Stimulated activated CD4-positive, alpha-beta T cell treated with anti-CD3 and anti-CD28 coated beads, Interleukin-4, amount 100 ng/mL, for 1 hour (primary cell): ENCODE measurements at places on chromosomes 16 and 17.
A peak's percentile ranks its signal among the peaks of the same experiment; 100 is the strongest.

DNA sequence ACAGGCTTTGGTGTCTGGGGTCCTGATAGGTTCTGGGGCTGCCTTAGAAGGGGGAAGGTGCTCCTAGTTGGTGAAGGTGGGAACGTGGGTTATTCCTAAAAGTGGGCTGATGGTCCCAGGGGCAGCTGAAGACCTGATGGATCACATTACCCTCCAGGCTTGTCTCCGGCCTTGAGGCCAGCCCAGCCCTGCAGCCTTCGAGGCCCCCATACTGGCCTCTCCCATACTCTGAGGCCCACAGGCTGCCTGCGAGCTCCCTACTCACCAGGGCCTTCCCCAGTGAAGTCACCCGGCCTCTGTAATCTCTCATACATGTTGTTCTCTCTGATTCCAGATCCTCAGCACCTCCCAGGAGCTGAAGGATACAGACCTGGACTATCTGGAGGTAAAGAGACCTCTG, 2.7 kb downstream of the RNF112 start:
- no peak for DNase-seq

DNA sequence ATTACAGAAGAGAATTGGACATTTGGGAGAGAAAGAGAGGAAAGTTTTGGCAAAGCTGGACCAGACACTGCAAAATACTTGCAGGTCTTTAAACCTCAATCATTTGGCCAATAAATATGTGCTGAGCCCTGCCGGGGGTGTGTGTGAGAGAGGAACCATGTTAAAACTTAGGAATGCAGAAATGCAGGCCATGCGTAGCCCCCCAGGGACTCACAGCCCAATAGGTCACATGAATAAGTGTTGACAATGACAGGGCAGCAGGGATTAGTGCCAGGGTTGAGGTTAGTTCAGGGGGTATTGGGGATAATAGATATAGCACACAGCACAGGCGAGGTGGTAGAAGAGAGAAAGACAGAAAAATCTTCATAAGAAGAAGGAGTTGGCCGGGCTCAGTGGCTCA, 113.3 kb upstream of the ADAMTS18 start:
- no peak for DNase-seq

- DNase-seq: no peak
These were observed 19.0 kb downstream of the GP2 start for GRCh38 chr16:20308266-20308665.

- peak; percentile 30 for DNase-seq
These were observed 218.0 kb downstream of the NTN1 start for GRCh38 chr17:9239246-9239792.

GRCh38 chr16:25570131-25570530, 121.6 kb upstream of the HS3ST4 start:
- no peak for DNase-seq

DNA sequence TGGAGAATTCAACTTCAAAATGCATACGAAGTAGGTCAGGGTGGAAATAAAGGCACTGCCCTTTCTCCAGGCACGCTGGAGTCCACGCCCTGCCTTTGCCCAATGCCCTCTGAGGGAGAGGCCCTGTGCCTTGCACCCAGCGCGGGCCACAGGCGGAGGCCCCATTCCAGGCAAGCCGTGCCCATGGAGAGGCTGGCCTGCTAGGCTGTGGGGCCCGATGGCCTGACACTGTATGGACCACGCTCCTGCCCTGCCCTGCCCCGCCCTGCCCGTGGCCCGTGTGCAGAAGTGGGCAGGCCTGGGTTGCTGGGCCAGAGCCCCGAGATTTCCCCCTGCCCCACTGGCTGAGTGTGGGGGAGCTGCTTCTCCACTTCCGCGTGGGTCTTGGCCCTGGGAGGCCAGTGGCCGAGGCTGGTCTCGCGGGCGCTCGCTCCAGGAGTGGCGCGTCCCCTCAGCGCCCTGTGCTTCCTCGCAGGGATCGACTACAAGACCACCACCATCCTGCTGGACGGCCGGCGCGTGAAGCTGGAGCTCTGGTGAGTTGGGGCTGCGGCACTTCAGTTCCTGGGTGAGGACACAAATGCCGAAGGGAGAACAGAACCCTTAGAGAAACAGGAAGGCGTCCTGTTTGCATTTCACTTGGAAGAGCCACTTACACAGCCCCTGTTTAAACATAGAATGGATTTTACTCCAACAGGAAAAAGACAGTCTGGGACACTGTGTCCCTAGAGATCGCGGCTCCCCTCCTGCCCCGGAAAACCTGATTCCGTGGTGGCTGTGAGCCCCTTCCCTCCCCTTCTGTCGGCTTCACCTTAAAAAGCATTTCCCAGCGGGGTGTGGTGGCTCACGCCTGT, 13.8 kb upstream of the WFIKKN1 start:
- no peak for DNase-seq

- DNase-seq: no peak
These were observed 22.9 kb downstream of the CHCT1 start for GRCh38 chr17:60445144-60445543.

DNA sequence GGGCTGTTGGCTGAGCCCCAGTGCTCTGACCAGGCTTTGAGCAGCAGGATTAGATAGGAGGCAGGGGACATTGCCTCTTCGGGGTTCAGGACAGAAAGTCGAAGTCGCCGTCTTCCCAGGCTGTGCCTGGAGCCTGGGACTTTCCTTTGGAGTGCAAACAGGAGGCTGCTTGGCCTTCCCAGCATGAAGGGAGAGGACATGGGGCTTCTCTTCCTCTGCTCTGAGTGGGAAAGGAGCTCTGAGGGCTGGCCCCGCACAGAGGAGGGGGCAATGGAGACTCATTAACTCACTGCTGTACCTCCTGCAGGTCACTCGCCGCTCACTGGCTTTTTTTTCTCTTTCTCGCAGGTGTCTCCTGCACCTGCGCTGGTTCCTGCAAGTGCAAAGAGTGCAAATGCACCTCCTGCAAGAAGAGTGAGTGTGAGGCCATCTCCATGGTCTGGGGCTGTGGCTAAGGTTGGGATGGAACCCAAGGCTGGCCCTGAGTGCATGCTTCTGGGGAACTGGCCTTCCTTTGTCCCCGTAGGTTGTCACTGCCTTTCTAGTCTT, 642 bp downstream of the MT1F start:
- no peak for DNase-seq

- DNase-seq: no peak
These were observed 197.3 kb downstream of the CEP112 start for GRCh38 chr17:65994679-65995078.

DNA sequence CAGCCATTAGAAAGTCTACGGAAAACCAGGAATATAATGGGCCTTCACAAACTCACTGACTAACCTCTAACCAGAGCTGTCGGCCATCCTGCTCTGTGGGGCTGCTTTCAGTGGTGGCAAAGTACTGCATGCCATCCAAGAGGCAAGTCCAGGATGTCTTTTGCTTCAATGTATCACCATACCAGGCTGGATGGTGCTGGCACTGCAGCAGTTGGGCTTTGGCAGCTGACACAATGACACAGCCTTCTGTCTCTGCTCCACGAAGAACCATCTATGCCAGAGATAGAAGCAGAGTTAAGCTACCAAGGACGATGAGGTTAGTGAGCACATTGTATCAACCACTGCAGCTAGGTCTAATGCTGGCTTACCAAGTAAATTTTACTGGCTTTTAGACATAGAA, 9.7 kb upstream of the RSKR start:
- DNase-seq: no peak
